Left cardiac atrium (tissue), 4 donors: ENCODE measurements at places on chromosomes 1 and 21.

DNA sequence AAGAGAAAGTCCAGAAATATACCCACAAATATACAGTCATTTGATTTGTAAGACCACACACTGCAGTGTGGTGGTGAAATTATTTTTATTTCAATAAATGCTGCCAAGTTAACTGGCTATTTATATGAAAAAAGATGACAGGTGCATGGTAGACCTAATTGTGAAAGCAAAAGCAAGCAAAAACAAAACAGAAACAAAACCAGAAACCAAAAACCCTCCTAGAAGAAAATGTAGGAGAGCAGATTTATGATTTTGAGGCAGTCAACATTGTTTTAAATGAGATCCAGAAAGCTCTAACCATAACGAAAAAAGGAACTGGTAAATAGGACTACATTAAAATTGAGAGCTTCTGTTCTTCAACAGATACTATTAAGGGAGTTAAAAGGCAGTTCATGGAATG lies 303.6 kb downstream of the PRDM2 start:
- no peak for DNase-seq

DNA sequence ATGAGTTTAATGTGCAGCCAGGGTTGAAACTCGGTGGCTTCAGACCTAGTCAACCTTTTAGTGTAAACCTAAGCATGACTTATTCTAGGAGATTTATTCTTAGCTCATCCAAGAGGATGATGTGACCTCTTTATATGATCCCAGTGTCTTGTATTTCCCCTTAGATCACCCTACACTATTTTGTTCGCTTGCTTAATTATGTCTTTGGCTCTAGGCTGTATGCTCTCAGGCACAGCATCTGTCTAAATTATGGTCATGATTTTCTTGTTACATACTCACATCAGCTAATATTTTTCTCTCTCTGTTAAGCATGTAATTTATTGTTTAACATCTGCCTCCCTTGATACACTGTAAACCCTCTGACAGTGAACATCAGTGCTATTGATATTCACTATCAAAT lies 19.1 kb downstream of the COL11A1 start:
- DNase-seq, result no peak

DNA sequence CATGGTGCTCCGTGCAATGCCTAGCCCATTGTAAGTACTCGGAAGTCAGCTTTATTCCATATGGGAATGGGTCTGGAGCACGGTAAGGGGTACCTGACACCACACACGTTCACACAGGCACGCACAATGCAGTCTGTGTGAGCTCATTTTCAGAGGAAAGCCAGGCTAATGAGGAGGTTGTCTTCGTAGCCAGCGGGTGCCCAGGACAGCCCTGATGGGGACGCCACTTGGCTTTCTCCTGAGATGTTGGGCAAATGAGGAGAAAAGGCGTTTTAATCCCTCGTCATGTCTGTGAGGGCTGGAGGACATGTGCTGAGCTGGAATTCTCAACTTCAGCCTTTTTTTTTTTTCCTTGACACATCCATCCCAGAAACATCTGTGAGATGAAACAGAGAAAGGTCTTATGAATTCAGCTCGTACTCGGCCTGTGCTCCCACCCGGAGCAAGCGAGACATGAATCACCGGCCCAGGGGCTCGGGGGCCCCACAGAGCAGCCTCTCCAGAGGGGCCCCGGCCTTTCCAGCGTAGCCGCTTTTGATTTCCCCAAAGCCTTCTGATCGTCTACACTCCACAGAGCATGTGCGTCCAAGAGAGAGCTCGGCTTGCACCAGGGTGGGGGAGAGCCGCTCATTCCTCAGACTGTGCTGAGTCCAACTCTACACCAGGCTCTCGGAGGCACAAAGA lies 125.1 kb downstream of the EPHB2 start:
- no peak for DNase-seq

- DNase-seq, result peak; percentile 81
These were observed 77.0 kb downstream of the MORN1 start for GRCh38 chr1:2314273-2314802.

GRCh38 chr1:121483234-121483633 lies 298.5 kb downstream of the SRGAP2C start:
- DNase-seq, result no peak

GRCh38 chr21:39668369-39668768 lies 55.6 kb downstream of the B3GALT5 start:
- DNase-seq, result no peak

DNA sequence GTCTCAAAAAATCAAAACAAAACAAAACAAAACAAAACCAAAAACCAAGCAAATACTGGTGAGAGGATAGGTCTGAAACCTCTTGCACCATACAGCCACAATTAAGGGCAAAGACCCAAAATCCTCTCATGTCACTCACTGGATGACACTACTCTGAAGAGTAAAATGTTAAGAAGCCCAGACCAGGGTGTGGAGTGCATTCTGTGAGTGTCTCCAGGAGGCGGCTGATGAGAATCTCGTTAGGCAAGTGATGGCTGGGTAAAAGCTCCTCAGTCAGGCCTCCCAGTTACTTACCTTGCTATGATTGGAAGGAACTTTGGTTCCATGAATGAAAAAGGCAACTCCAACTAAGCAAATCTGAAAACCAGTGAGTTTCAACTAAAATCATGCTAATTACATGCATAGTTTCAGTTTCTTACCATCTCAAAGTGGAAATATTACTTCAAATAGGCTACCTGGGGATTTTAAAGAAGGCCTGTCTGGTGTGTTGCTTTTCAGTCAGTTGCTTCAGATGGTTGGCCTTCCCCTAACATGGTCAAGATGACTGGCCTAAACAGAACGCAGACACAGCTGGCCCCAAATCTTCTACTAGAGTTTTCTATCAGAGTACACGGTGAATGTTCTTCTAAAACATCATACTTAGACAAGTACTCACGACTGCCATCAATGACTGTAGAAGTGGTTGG lies 95.1 kb downstream of the KIAA0319L start:
- DNase-seq, result no peak

- DNase-seq, result no peak
These were observed 92.9 kb upstream of the SOD1 start for GRCh38 chr21:31566611-31567010.

DNA sequence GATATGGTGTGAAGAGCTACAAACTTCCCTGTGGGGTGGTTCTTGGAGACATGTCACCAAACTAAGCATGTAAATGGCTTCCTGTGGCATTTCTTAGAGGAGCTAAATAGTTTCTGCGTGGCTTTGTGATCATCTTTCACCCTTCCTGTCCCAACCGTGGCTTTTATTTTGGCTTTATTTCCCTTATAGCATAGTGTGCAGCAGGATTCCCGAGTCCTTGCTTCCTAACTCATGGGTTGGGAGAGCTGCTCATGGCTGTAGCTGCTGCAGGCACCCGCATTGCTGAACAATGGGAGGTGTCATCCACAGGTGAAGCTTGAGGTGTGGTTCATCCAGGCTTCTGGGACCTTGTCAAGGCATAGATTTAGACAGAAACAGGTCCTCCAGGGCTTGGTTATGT lies 192.0 kb downstream of the SDCCAG8 start:
- DNase-seq, result no peak

DNA sequence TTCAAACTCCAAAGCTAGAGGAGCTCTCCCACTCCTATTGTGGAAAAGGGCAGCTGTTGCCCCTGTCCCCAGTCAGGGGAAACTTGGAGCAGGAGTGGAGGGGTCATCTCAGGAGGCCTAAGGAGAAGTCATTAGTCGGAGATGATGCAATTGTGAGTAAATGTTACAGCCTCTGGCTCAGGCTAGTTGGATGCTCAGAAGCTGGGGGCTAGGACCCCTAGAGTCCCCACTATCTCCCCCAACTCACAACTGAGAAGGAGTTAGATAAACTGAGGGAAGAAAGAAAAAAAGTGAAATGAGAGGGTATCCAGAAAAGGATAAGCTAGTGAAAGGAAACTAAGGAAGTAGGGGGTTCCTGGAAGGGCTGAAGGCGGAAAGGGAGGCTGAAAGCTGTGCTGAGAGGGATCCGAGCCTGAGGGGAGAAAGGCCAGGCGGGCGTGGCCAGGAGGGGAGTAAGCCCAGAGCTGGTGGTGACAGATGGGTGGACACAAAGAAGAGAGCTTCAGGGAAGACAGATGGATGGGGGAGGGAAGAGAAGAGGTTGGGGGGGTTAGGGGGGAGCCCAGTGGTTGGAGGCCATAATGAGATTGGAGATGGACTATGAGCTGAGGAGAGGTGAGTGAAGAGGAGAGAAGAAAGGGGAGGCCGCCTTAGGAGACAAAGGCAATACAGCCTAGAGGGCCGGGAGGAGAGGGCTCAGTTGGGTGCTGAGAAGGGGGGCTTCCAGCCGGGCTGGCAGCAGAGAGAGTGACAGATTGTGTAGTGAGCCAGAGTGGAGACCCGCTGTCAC lies 4.5 kb upstream of the NHLH1 start:
- DNase-seq, result no peak

DNA sequence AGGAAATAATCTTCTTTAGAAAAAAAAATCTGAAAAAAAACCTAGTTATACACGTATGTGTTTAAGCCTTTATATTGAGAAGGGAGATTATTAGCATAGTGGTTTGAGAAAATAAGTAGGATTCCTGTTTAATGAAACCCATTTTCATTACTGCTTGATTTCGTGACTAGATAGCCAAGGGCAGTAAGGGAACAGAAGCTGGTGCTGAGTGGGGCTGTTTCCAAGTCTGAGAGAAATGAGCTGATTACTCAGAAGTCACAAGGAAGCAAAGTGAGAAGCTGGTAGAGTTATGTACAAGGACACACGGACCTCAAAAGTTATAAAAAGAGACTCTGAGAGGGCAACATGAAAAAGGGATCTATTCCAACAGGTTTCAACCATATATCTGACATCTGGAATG lies 256.5 kb downstream of the TTLL7 start:
- no peak for DNase-seq

GRCh38 chr1:189374816-189375215 lies 1102.8 kb downstream of the BRINP3 start:
- no peak for DNase-seq

GRCh38 chr1:40633931-40634376 lies 31.5 kb downstream of the RIMS3 start:
- peak; percentile 60 for DNase-seq

- no peak for DNase-seq
These were observed 15.8 kb downstream of the RNF223 start for GRCh38 chr1:1058088-1058905.

DNA sequence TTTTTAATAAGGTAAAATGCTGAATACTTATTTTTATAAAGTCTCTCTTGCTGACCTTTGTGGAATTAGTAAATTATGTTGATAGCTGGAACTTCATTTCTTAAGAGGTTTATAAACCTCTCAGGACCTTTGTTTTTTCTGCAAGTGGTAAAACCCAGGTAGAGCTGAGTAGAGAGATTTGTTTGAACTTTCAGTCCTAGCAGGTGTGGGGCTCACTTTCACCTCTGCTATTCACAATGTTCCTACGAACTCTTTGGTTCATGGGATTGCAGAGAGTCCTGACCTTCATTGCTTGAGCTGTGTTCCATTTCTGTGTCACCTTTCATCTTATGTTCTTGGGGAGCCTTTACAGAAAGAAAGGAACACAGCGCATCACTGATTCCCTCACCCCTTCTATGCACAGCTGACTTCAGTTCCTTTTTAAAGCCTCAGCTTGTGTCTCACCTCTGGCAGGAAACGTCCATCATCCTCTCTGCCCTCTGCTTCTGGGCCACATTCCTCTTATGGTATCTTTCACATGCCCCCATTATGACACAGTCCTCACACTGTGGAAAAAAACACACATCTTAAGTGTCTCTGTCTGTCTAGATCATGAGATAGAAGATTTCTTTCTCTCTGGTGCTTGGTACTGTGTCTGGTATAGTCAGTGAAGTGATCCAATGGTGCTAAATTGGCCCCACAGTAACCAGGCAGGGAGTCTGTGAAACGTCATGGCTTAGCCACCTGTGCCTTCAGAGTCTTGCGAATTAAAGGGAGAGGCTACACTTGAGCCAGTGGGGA lies 262.5 kb upstream of the B3GALT2 start:
- no peak for DNase-seq

- peak; percentile 57 for DNase-seq
These were observed 629 bp downstream of the TAF5L start for GRCh38 chr1:229625071-229625914.

DNA sequence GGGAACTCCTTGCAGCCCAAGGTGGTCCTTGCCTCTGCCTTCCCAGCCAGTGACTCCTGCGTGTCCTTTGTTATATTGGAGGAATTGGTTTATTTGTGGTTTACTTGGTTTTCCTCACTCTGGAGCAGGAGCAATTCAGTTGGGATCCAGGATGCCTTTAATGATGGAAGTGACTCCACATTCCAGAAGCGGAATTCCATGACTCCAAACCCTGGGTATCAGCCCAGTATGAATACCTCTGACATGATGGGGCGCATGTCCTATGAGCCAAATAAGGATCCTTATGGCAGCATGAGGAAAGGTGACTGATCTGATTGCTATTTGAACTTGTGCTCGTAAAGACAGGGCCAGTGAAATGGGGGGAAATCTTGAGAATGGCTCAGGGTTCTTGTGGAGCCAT lies 15.1 kb upstream of the PIGV start:
- DNase-seq, result no peak

DNA sequence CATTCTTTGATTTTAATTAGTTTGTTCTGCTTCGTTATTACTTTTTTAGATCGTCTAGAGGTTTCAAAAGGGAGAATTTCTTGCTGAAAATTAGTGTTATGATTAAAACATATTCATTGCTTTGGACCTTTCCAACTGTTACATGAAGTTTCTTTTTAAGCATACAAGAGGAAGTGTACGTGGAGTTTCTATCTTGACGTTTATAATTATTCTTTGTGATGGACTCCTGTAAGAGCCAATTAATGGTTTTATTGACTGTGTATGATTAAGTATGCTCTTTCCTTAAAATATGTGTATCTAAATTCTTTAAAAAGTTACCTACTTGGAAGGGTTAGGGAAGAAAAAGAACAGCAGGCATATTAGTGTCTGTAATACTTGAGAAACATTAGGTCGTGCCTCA lies 37.8 kb downstream of the SPEN start:
- DNase-seq, result no peak

- DNase-seq, result no peak
These were observed 10.2 kb downstream of the RPS6KC1 start for GRCh38 chr1:213061263-213061662.

DNA sequence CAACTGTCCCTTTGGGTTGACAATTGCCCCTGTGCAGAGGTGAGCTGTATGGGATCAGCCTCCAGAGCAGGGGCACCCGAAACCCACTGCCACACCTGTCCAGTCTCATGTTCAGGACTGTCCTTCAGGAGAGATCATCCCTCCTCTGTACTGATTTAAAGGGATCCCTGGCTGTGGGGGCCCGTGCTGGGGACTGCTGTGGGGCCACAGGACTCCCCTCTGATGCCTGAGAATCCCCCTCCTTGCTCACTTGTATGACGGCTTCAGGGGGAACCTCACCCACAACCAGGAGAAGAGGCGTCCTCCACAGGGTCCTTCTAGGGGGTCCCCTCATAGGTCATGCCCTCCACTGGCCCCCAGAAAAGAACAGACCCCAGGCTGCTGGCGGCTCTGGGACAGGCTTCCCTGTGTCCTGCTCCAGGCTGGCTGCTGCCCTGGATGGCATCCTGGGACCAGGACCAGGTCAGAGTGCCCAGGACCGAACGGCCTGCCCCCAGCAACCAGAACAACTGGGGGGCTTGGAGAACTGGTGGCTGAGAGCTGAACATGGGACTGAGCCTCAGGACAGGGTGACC lies 77.5 kb upstream of the ACTRT2 start:
- DNase-seq, result no peak
